ENCODE measurements at places on chromosomes 16 and 17.

DNA sequence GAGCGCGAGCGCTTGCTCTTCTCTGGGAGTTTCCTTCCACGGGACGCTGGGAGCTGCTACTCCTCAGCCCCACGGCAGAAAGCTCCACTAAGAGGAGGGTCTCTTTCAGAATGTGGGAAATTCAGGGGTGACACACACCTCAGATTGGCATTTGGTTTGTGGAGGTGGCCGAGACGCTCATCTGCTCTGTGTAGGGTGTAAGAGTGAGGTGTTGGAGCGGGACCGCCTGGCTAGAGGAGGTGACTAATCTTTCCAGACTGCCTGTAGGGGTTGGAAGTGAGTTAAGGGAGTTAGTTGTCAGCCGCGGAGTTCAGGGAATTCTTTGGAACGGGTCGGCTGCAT lies 735 bp downstream of the PSMD11 start:
- H3K27ac ChIP-seq = peak overlapping the region; percentile 78
- DNase-seq = no peak
- H3K4me1 ChIP-seq = peaks cover 43% of the 10 kb centered on the region
- H3K36me3 ChIP-seq = peaks cover 45% of the 10 kb centered on the region
- peak overlapping the region; percentile 91 for H3K4me3 ChIP-seq

- no peak overlapping the region for H3K4me3 ChIP-seq
- H3K4me1 ChIP-seq = peaks cover 20% of the 10 kb centered on the region
- DNase-seq = no peak
- peaks cover 38% of the 10 kb centered on the region for H3K36me3 ChIP-seq
- H3K27ac ChIP-seq = peak overlapping the region; percentile 62
- H3K27me3 ChIP-seq = no peaks in the 10 kb centered on the region
Measured at GRCh38 chr17:75774471-75774990, 9.5 kb upstream of the GALK1 start.

- DNase-seq = no peak
- H3K27me3 ChIP-seq = peaks cover 7% of the 10 kb centered on the region
Measured at GRCh38 chr17:41002814-41003213, 3.1 kb upstream of the KRTAP3-2 start.

DNA sequence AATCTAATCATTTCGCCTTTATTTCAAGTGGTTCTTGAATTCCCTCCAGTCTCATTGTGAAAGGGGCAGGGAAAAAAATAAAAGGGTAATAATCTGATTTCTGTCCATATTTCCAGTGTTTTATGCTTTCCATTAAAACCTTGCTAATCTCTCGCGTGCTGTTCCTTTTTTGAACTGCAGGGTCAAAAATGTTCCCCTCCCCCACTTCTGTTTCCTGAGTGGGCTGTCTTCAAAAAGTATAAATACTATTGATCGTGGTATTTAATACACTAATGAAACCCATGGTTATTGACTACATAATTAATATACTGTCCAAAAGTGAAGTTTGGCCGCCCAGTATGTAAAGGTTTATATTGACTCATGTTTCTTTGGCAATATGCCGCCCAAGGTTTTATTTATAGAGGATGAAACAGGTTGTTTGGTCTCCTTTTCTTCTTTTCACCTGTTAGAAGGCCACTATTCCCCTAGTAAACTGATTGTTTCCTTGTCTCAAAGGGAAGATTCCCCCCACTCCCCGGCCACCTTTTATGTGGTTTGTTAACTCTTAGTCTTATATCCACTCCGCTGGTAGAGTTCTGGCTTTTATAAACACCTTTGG lies 69.7 kb downstream of the RPA1 start:
- DNase-seq = no peak
- H3K4me1 ChIP-seq = peaks cover 3% of the 10 kb centered on the region
- no peak overlapping the region for H3K4me3 ChIP-seq
- peaks cover 1% of the 10 kb centered on the region for H3K27me3 ChIP-seq

GRCh38 chr17:45579529-45580495 lies 89.3 kb upstream of the PLEKHM1 start:
- H3K27me3 ChIP-seq = no peaks in the 10 kb centered on the region
- H3K36me3 ChIP-seq = peaks cover 60% of the 10 kb centered on the region
- no peak overlapping the region for H3K27ac ChIP-seq
- H3K4me3 ChIP-seq = no peak overlapping the region

GRCh38 chr16:85279402-85279801 lies 167.1 kb upstream of the CIBAR2 start:
- no peak overlapping the region for H3K4me3 ChIP-seq
- no peak overlapping the region for H3K27ac ChIP-seq
- no peaks in the 10 kb centered on the region for H3K27me3 ChIP-seq
- no peaks in the 10 kb centered on the region for H3K4me1 ChIP-seq

DNA sequence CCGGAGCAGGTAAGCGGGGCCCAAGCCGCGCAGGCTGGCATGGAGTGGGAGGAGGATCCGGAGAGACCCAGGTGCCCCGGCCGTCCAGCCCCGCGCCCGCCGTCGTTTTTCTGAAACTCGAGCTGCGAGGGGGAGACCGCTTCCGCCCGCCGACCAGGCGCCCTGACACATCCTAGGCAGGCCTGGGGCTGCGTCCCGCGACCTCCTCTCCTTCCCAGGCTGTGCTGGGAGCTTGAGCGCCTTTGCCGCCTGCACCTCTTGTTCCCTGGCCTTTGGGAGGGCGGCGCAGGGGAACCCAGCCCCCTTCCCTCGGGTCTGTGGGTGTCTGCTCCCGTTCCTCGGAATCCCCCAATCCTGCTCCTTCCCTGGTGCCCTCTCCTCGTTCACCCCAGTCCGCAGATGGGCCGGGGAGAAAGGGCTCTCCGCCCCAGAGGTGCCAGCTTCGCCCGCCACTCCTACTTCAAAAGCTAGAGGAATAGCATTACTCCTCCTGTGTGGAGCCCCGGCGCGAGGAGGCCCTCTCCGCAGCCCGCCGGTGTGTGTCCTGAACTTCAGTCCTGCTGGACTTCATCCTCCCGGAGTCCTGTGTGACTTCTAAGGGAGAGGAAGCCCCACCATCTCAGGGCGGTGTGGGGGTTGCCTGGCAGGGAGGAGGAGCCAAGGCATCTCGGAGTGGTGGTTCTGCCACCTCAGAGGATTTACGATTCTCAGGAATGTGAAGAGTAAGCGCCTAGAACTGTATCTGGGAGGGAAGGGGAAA lies 1.0 kb downstream of the NHERF1 start:
- no peaks in the 10 kb centered on the region for H3K27me3 ChIP-seq
- peak; percentile 39 for DNase-seq
- peak overlapping the region; percentile 97 for H3K4me3 ChIP-seq
- H3K4me1 ChIP-seq = peaks cover 50% of the 10 kb centered on the region

DNA sequence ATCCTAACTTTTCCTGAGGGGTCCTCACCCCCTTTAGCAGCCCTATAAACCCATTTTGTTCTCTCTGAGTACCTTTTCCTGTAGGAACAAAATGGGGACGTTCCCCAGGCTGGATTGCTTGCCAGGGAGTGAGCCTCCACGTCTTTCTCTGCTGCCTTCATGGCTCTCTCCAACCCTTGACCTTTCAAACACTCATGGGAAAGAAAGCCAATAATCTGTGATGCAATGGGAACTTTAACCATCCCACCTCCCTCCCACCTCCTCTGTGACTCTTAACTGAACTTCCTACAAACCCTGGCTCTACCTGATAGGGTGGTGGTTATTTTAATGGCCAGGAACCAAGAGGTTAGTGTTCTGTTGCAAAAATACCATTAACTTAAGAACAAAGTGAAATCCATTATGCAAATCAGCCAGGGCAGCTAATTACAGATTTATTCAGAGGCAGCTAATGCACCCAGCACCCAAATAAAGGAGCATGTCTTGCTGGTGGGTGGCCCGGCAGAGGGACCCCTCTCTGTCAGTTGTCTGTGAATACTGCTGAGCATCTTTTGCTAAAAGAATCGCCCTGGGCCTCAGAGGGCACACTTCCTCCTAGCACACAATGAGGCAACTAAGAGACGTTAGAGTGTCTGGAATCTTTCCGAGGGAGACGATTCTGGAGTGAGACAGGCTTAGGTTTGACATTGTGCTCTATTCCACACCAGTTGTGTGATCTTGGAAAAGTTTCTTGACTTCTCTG lies 3.0 kb downstream of the PIPOX start:
- H3K27ac ChIP-seq = no peak overlapping the region
- H3K4me3 ChIP-seq = no peak overlapping the region
- H3K4me1 ChIP-seq = peaks cover 5% of the 10 kb centered on the region
- no peaks in the 10 kb centered on the region for H3K36me3 ChIP-seq
- peaks cover 16% of the 10 kb centered on the region for H3K27me3 ChIP-seq

GRCh38 chr17:15456972-15457722 lies 10.3 kb downstream of the CDRT4 start:
- peaks cover 13% of the 10 kb centered on the region for H3K36me3 ChIP-seq
- no peak overlapping the region for H3K27ac ChIP-seq
- H3K4me3 ChIP-seq = no peak overlapping the region
- no peaks in the 10 kb centered on the region for H3K27me3 ChIP-seq

GRCh38 chr16:22092143-22092933 lies at the start of gene VWA3A:
VWA3A (plus strand) TSS chr16:22092541; CDS start chr16:22092638, 97 bp downstream.
- H3K4me1 ChIP-seq = no peaks in the 10 kb centered on the region
- H3K27me3 ChIP-seq = peaks cover 10% of the 10 kb centered on the region
- no peak within 1 kb of the TSS for H3K27ac ChIP-seq
- DNase-seq = no peak
- H3K36me3 ChIP-seq = no peaks in the 10 kb centered on the region

- no peak overlapping the region for H3K27ac ChIP-seq
- DNase-seq = no peak
- H3K27me3 ChIP-seq = no peaks in the 10 kb centered on the region
Measured at GRCh38 chr16:57413733-57414132, 9.2 kb downstream of the CCL17 start.

GRCh38 chr17:55241097-55241496 lies 23.7 kb upstream of the HLF start:
- no peak overlapping the region for H3K27ac ChIP-seq
- no peak for DNase-seq
- H3K36me3 ChIP-seq = no peaks in the 10 kb centered on the region
- peaks cover 49% of the 10 kb centered on the region for H3K27me3 ChIP-seq

GRCh38 chr16:2610781-2611498 lies 71.4 kb upstream of the KCTD5 start:
- no peaks in the 10 kb centered on the region for H3K27me3 ChIP-seq
- H3K27ac ChIP-seq = no peak overlapping the region
- no peak for DNase-seq
- H3K4me1 ChIP-seq = peaks cover 4% of the 10 kb centered on the region
- peaks cover 25% of the 10 kb centered on the region for H3K36me3 ChIP-seq
- H3K4me3 ChIP-seq = no peak overlapping the region

DNA sequence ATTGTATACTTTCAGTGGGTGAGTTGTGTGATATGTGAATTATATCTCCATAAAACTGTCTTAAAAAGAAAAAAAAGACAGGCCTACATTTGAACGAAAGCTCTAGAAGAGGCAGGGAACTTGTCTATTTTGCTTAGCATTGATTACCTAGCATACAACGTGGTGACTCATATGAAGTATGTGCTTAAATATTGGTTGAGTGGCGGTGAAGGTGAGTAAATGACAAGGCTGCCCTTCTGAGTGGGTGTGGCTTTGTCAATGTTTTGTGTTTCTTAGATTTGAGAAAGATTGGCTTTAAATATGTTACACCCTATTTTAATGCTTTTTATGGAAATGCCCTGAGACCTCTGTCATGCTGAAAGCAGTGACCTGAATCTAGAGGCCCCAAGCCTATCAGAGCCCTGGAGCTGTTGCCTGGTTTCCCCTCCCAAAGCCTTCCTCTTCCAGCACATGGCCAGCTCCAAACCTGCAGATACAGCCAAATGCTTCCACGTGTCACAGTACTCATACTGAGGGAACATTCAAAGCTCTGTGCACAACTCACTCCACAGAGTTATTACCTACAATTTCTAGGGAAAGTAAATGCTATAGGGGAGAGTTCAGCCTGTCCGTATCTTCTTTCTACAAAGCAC lies 260.0 kb downstream of the PHKB start:
- H3K27ac ChIP-seq = no peak overlapping the region
- no peak overlapping the region for H3K4me3 ChIP-seq
- H3K27me3 ChIP-seq = peaks cover 34% of the 10 kb centered on the region
- H3K4me1 ChIP-seq = no peaks in the 10 kb centered on the region
- DNase-seq = no peak

- H3K27ac ChIP-seq = peak overlapping the region; percentile 83
- peaks cover 39% of the 10 kb centered on the region for H3K36me3 ChIP-seq
- H3K4me3 ChIP-seq = peak overlapping the region; percentile 5
- H3K4me1 ChIP-seq = peaks cover 7% of the 10 kb centered on the region
- H3K27me3 ChIP-seq = no peaks in the 10 kb centered on the region
Measured at GRCh38 chr17:75827308-75828075, 16.7 kb downstream of the UNC13D start.

GRCh38 chr16:7400117-7400890 lies 67.7 kb downstream of the RBFOX1 start:
- no peak overlapping the region for H3K27ac ChIP-seq
- DNase-seq = no peak
- H3K4me3 ChIP-seq = no peak overlapping the region
- no peaks in the 10 kb centered on the region for H3K27me3 ChIP-seq

- H3K36me3 ChIP-seq = peaks cover 52% of the 10 kb centered on the region
- no peaks in the 10 kb centered on the region for H3K27me3 ChIP-seq
- DNase-seq = no peak
- peak overlapping the region; percentile 72 for H3K27ac ChIP-seq
- no peak overlapping the region for H3K4me3 ChIP-seq
- peaks cover 55% of the 10 kb centered on the region for H3K4me1 ChIP-seq
Measured at GRCh38 chr17:1375615-1376014, 24.4 kb downstream of the YWHAE start.

- peaks cover 30% of the 10 kb centered on the region for H3K36me3 ChIP-seq
- H3K4me1 ChIP-seq = peaks cover 35% of the 10 kb centered on the region
- peak overlapping the region; percentile 67 for H3K27ac ChIP-seq
- DNase-seq = no peak
- H3K27me3 ChIP-seq = no peaks in the 10 kb centered on the region
Measured at GRCh38 chr17:3802461-3803307, 1.7 kb upstream of the ITGAE start.

GRCh38 chr16:48430890-48431289 lies 45.7 kb upstream of the SIAH1 start:
- peaks cover 2% of the 10 kb centered on the region for H3K27me3 ChIP-seq
- H3K27ac ChIP-seq = no peak overlapping the region
- peaks cover 4% of the 10 kb centered on the region for H3K4me1 ChIP-seq
- H3K4me3 ChIP-seq = no peak overlapping the region
- DNase-seq = no peak
- no peaks in the 10 kb centered on the region for H3K36me3 ChIP-seq

GRCh38 chr16:58046054-58046881 lies 20.7 kb downstream of the MMP15 start:
- no peak for DNase-seq
- no peaks in the 10 kb centered on the region for H3K27me3 ChIP-seq
- no peaks in the 10 kb centered on the region for H3K36me3 ChIP-seq
- H3K4me3 ChIP-seq = no peak overlapping the region
- no peaks in the 10 kb centered on the region for H3K4me1 ChIP-seq
- H3K27ac ChIP-seq = no peak overlapping the region

GRCh38 chr17:303168-303567 lies 49.4 kb downstream of the RPH3AL start:
- no peaks in the 10 kb centered on the region for H3K36me3 ChIP-seq
- no peak overlapping the region for H3K27ac ChIP-seq
- DNase-seq = no peak

All from activated T-helper 2 cell treated with anti-CD3 and anti-CD28 coated beads, Interferon-gamma antibody, Interleukin-2, Interleukin-4, amounts not matched to agents 10 μg/mL and 5 μg/mL and 100 μg/mL, durations not matched to agents 14 hours and 24 hours and 36 hours (primary cell).